ENCODE measurements at places on chromosomes 11 and 22.

DNA sequence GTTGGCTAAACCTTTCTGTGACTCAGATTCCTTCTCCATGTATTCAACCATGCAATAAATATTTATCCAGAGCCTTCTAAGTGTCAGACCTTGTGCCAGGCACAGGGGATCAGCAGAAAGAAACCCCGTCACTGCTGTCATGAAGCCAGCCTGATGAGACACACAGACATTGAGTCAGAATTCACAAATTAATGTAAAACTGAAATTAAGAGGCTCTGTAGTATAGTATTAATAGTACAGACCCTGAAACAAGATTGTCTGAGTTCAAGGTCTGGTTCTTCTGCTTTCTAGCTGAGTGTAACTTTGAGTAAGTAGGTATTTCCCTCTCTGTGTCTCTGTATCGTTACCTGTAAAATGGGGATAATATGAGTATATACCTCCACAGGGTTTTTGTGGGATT is 46.9 kb downstream of the ME3 start:
- DNase-seq: no peak

DNA sequence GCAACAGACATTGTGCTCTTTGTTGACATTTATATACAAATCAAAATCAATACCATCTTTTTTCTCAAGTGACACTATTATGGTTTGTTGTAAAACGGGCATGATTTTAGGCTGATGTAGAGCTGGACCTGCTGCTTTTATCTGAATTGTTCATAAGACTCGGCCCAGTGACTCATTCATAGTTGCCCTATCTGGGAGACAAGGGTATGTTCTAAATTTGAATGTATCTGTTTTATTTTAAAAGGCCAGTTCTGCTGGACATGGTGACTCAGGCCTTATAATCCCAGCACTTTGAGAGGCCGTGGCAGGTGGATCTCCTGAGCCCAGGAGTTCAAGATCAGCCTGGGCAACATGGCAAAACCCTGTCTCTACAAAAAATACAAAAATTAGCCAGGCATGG is 39.3 kb downstream of the CEP295 start:
- no peak for DNase-seq

DNA sequence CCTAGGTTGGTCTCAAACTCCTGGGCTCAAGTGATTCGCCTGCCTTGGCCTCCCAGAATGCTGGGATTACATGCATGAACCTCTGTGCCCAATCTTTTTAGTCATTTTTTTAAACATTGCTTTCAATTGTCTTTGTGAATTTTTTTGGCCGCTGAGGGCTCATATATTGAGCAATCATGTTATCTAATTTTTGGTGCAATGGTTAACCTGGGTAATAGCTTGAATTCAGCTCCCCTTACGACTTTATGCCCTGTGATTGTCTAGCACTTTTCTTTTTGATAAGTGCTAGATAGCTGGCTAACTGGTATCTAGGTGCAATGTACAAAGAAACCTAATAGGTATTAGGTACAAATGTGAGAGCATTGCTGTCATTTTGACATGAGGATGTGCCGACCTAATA is 35.3 kb upstream of the CAT start:
- DNase-seq: no peak

- no peak for DNase-seq
These were observed 19.5 kb downstream of the BLID start for GRCh38 chr11:122096272-122097112.

- no peak for DNase-seq
These were observed 39.0 kb upstream of the SUSD2 start for GRCh38 chr22:24142241-24142640.

All from CD4-positive, alpha-beta T cell treated with Interleukin-1 beta for 1 hour (primary cell).